ENCODE measurements at places on chromosomes 3 and 15.

GRCh38 chr15:70531576-70531975 lies 231.8 kb downstream of the UACA start:
- DNase-seq, result no peak

DNA sequence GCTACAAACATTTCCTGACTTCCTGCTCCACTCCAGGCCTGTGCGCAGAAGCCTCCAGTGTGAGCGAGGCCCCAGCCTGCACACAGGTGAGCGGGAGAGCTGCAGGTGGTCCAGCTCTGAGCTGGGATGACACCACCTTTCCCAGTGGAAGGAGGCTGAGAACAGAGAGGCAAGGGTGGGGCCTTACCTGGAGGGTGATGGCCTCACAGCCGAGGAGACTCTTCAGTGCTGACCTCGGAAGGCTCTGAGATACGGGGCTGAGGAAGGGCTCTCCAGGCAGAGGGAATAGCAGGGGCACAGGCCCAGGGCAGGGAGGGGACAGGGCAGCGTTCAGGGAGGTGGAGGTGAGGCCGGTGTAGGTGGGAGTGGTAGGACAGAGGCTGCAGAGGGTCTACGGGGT lies 70.8 kb downstream of the EFCAB12 start:
- DNase-seq, result no peak

- no peak for DNase-seq
Measured at GRCh38 chr15:57922776-57923175, 142.7 kb downstream of the ALDH1A2 start.

DNA sequence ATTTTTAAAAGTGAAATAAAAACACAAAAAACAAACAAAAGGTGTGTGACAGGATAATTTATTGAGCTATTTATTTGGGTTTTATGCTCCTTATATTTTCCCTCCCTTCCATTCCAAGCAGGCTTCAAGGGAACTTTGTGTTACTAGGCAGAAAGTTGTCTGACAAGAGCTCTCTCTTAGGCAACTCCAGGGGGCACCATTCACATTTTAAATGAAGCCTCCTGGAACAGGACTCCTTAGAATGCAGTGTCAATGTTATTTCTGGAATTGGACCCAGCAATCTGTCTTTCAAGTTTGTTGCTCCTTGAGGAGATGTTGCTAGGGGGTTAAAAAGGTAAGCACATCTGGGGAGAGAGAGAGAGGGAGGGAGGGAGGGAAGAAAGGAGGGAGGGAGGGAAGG lies 5.4 kb upstream of the RFX7 start:
- DNase-seq, result peak; percentile 2

GRCh38 chr15:100116416-100117190 lies 225.2 kb downstream of the ADAMTS17 start:
- no peak for DNase-seq

DNA sequence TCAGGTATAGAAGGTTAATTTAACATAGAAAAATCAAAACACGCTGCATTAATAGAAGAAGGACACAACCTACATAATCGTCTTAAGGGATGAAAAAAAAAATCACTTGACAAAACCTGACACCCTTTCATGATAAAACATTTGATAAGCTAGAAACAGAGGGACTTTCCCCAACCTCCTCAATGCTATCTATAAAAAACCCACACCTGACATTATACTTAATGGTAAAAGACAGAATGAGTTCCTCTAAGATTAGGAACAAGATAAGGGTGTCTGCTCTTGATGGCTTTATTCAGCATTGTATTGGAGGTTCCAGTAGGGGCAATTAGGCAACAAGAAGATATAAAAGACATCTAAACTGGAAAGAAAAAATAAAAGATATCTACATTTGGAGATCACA lies 69.9 kb upstream of the KBTBD8 start:
- no peak for DNase-seq

GRCh38 chr15:59255680-59256336 lies 49.2 kb downstream of the LDHAL6B start:
- DNase-seq, result no peak

DNA sequence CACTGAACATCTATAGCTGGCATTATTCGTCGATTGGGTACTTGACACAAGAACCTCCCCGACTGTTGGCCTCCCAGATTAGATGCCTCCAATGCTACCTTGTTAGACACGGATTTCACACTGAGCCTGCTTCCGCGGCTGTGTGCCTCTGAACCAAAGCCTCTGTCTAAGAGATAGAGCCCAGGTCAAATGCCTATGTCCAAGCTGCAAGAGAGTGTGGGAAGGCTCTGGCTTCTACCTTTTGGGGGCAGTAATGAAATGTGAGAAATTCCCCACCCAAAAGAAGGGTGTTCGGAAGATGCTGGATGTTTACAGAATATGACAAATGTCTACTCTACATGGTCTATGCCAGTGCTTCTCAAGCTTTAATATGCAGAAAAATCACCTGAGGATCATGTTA lies 2.0 kb upstream of the RPUSD2 start:
- DNase-seq, result no peak

- no peak for DNase-seq
Measured at GRCh38 chr15:37289109-37289765, 188.9 kb upstream of the MEIS2 start.

DNA sequence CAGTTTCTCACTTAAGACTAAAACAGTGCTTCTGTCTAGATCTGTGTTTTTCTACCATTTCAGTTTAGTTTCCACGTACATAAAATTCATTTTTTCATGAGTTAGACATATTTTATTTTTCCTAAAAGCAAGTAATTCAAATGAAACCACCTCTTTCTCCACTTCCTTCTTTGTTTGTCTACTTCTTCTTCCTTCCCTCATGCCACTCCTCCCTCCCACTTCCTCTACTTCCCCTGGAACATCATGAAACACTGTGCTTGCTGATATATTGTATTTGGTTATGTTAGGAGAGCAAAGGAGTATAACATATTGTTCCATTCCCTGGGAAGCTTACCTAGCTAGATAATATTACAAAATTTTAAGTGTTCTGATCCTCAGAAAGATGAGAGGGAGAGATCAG lies 36.7 kb upstream of the GOLGA8B start:
- no peak for DNase-seq
